ENCODE measurements at places on chromosomes 7 and 10.

DNA sequence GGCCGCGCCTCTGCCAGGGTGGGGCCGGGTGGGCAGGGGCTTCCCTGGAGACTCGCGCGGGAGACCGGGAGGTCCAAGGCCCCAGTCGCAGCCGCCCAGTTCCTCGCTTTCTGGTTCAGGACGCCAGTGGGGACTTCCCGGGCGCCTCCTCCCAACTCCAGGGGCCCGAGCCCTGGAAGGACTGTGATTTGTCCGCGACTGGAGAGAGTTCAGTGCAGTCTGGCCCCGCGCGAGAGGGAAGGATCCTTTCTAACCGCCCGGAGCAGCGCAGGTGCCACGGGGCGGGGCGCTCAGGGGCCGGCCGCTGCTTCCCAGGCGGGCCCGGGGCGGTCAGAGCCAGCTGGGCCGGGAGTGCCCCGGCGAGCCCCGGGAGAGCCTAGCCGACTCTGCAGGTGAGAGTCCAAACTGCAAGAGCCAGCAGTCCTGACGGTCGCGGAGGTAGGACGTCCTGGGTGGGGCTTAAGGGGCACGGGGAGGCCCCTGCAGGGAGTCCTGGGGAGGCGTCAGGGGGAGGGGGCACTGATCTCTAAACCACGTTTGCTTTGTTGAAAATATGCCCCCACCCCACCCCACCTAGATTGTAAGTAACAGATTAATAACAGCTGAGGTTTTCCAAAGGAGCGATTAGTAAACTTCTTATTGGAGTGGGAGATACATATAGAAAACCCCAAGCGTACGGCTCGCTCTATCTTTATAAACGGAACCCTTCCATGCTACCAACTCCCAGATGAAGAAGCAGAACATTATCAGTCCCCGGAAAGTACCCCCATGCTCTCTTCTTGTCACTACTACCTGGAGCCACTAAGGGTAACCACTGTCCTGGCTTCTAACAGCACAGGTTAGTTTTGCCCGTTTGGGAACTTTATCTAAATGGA is 8.2 kb downstream of the NKX2-3 start:
- DNase-seq, result no peak

GRCh38 chr7:127882313-127882920 is 148.8 kb downstream of the LRRC4 start:
- DNase-seq, result no peak

DNA sequence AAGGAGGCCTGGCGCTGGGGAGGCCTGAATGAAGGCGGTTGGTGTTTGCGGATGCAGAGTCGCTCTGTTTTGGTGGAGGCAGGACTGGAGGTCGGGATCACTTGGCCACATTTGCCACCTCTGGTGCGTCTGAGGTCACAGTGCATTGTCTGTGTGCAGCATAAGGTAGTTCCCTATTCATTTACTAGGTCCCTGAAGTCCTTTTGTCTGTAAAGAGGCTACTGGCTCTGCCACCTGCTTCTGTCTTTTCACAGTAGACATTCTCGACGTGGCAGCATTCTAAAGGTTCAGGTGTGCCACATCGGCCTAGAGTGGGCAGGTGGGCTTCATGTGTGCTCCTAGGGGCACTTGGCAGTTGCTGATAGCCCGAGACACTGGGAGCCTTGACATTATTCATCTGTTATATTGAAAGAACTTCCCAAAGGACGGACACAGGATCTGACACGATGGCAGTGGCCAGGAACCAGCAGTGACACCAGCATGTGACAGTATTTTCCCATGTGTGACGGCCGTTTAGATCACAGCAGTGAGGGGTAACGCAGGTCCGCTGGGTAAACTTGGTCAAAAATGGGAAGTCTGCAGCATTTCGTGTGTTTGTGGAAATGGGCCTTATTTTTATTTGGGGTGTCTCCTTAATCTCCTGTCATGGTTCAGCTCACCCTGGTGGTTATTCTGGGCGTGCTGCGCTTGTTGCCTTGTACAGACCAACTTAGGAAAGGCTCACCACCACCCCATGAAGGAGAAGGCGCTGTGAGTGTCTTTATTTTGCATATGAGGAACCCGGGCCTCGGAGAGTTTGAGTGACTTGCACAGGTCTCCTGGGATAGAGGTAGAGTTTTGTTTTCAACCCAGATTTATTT is 5.9 kb downstream of the MGMT start:
- DNase-seq, result no peak

DNA sequence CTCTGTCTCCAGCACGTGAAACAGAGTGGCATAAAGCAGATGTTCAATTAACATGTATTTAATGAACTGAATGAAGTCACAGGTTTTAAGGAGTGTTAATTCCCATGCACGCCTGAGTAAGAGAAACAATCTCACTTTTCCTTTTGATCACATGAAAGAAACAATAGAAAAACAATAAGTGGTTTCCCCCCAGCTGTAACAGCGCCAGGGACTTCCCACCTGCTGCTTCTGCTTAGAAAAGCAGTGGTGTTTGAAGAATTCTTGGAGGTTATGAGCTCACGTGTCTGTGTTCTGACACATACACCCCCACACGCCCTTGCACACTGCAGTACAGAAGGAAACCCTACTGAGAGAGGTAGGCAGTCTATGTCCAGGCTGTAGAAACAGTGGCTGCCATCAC is 51.3 kb upstream of the FRMD4A start:
- peak; percentile 40 for DNase-seq

DNA sequence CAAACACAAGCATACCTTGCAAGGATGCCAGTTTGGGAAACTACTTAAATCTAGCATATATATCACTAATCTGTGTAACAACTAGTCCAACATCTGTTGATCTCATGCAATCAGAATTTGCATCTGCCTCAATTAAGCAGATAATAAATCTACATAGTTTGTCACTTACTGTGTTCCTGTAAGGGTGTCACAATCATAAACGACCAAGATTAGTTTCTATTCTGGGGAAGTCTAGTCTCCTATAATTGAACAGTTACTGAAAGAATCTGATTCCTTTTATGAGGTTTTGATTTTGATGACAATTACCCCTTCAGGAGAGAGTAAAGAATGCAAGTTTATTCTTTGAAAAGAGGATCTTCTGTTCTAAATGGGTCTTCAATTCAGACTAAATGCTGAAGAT is 85.5 kb upstream of the LRRN3 start:
- DNase-seq, result no peak

DNA sequence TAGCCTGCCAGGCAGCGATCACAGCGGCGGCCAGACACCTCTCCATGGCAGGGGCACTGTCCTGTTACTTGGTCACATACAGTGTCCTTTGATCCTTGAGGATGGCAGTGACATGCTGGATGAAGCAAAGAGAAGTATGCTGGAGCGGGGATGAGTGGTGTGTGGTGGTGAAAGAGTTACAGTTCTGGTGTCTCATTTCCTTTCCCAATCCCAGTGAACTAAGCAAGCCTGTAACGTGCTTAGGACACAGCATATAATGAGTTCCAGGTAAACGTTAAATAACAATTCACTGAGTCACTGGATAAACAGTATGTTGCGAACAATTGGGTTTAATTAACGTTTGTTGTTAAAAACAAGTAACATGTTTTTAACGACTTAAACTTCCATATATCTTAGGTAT is 63.5 kb upstream of the LAMB1 start:
- DNase-seq, result no peak

DNA sequence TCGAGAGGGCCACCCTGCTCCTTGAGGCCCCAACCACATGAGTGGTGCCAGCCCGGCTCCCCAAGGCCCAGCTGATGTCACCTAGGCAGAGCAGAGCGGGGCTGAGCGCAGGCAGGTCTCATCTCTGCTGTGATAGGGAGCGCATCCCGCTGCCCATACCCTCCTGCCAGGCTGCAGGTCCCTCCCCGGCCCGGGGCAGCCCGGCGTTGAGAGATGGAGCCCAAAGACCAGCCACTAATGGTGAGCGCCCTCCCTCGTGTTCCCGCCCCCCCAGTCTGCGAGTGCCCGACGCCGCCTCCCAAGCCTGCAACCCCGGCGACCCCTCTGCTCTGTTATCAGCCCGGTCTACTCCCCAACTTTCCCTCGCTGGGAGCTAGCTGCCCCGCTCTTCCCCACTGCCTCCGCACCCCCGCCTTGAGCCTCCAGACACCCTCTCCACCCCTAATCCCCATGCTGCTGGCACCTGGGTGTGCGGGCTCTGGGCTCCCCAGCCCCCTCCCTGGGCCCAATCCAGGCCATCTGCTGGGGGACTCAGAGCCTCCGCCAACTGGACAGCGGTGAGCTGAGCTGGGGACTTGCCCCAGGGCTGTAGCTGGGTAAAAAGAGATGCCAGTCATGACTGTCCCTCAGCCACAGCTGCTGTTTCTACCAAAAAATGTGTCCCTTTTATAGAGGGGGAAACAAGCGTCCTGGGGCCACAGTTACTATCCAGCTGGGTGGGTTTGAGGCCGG is 19.7 kb upstream of the CHST12 start:
- DNase-seq, result no peak

- no peak for DNase-seq
Observed at GRCh38 chr7:158037211-158037610, 550.4 kb downstream of the PTPRN2 start.

GRCh38 chr10:60497364-60497763 is 107.7 kb upstream of the ANK3 start:
- DNase-seq, result no peak

DNA sequence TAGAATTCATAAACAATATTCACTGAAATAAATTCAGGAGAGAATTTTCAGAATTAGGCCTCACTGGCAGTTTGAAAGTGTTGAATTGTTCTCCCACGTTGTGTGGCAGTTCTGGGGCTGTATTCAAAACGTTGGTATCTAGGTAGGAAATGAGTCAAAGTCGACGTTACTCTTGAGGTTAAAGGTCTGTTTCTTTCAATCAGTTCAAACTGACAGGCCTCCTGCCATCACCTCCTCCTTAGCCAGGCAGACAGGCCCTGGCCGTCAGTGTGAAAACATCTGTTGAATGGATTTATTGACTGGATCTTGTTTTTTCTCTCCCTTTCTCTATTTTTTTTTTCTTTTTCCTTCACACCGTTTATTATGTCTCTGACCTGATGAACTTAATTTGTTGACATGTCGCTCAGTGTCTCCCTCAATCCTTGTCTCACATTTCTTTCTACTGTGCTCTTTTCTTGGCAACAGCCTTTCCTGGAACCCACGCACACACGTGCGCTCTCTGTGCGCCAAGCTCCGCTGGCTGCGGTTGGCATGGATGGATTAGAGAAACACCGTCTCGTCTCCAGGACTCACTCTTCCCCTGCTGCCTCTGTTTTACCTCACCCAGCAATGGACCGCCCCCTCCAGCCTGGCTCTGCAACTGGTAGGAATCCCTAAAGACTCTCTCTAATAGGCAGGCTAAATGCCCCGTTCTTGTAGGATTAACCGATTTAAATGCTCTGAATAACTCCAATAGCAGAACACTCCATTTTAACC is 231.7 kb downstream of the HDAC9 start:
- no peak for DNase-seq

GRCh38 chr10:119608316-119609155 is 11.8 kb upstream of the TIAL1 start:
- peak; percentile 47 for DNase-seq

DNA sequence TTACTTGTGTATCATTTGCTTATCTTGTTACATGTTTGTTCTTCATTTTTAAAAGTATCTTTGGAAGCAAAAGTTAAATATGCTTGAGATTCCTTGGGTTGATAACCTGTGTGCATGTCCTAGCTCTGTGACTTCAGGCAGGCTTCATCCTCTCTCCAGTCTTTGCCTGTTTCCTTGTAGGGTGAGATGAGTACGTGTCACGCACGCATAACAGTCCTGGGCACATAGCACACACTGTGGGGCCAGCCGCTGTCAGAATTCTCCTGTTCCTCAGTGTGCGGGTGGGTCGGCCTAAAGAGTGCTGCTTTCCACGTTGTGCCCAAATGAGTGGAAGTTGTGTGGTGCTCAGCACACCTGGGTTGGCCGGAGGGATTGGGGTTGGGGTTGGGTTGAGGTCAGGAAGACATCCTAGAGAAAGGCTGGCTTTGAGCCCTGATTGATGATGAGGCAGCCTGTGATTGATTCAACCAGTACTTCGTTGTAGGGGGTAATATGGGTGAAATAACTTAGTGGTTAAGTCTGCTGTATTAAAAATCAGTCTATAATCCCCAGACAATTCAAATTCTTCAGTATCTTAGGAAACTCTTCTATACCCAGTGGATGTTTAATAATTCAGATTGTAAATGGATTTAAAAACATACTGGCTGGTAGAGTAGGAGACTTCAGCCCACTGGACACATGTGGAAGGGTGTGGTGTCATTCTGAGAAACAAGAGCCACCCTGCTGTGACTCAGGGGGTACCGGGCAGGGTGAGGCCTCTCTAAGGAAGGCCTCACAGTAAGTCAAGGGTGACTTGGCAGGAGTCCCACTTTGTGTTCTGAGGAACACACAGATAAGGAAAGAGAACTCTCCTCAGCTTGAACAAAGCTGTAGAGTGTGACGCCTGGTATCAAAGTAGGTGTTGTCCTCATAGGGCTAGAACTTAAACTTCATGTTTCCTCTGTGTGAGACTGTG is 54.8 kb downstream of the DAGLB start:
- peak; percentile 19 for DNase-seq

DNA sequence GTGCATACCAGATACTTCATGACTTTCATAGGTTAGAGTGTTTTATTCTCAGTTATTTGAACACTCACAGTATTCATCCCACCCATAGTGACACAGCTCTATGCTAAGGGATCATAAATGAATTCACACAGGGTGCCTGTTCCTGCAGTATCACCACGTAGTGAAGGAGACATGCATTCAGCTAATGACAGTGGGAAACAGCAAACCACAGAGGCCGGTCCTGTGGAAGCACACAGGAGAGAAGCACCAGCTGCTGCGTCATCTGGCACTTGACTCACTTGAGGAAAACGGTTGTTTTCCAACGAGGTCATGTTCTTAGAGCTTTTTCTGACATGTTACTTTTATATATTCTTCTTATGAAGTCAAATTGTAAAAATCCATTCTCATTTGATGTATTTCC is 73.0 kb downstream of the UBE3C start:
- DNase-seq, result no peak

DNA sequence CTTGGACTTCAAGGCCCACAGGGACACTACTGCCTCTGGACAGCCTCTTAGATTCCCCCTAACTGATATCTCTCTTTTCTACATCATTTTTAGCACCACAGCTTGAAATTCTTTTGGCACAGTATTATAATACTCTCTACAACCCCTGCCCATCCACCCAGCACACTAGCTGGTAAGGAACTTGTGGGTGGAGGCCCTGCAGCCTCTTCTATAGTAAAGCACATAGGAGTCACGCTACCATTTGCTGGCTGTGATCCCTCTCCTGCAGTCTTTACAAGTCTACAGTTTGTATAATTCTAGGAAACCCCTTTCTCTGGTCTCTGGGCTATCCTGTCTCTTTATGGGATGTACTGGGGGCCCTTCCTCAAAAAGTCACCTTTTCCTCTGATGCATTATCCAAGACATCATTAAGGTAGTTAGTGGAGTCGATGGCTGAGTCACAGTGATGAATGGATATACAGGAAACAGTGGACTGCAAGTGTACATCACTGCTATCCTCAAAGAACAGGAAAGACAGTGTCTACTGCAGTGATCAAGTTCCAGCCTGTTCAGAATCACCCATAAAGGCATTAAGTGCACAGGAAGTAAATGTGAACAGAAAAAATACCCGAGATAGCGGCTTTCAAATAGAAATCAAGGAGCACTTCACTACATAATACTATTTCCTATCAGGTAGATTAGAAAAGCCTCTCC is 54.4 kb downstream of the STK17A start:
- peak; percentile 47 for DNase-seq
